ENCODE measurements at places on chromosomes 6 and 20. TPM values are rescaled to one million over a fixed set of nuclear protein-coding genes. Genes with fewer than 3 reads are reported as not detected.

The NFATC2 gene
- total RNA-seq, result 3.3 TPM

The HTR1E gene
- not detected for total RNA-seq

The EEF1E1 gene
- 39.9 TPM for total RNA-seq

The APOM gene
- 1.9 TPM for total RNA-seq

The CARMIL1 gene
- 2.1 TPM for total RNA-seq

Data from gastrocnemius medialis (tissue), 4 donors.